ENCODE measurements at places on chromosomes 5 and 9.

DNA sequence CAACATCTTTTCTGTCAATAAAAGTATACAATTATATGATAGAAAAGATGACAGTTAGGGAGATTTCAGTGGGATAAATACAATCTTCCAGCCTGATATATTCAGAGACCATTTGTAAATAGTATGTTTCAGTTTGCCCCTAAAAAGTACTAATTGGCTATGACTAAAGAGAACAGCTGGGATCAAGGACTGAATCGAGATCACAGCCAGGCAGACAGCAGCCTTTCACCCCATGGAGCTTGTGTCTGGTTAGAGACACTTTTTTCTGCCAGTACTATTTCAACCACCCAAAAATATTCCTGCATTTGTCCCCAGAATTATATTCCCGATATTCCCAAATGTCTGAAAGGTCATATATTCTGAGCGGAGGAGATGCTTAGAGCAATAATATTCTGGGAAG, 577.3 kb upstream of the TLE4 start:
- DNase-seq: no peak

- no peak for DNase-seq
Measured at GRCh38 chr9:14298601-14299022, 15.3 kb downstream of the NFIB start.

- no peak for DNase-seq
Measured at GRCh38 chr5:113217619-113218184, 217.1 kb downstream of the TSSK1B start.

- no peak for DNase-seq
Measured at GRCh38 chr5:181063514-181063913, 23.4 kb downstream of the BTNL9 start.

GRCh38 chr9:134823623-134824022, 57.0 kb upstream of the FCN2 start:
- DNase-seq: no peak

DNA sequence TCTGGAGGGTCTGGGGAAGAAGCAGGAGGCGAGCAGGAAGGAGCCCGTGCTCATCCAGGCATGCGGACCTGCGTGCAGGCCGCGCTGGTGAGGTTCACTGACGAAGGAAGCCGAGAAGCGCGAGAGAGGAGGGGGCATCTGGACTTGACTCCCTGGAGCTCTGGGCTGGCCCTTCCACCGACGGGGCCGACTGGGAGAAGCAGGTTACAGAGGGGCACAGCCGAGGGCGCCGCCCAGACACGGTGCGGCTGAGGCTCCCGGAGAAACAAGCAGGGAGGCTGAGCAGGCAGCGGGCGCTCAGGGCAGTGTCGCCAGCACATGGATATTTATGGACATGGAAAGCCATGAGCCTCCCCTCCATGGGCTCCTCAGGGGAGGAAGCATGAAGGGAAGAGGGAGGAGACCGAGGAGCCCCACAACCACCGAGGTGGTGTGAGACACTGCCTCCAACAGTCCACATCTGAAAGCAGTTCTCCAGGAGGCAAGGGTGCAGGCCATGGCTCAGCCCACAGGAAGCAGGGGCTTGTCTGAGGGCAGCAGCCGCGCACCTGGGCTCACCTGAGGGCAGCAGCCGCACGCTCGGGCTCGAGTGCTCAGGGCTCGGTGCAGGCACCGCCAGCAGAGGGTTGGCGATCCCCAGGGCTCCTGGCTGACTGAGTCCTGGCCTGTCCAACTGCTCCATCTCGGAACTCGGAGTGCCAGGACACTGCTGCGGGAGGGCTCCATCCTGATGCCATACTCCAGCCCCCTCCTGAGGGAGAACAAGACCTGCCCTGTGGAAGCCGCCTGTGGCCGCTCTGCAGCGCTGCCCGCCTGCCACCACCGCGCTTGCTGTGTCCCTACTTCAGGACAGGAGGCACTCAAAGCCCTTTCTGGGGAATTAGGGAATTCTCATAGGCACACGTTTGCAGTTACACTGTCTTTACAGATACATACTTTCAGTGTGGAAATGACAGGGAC, 15.7 kb upstream of the INPP5E start:
- no peak for DNase-seq

GRCh38 chr5:92268343-92268742, 885.2 kb upstream of the ARRDC3 start:
- no peak for DNase-seq

DNA sequence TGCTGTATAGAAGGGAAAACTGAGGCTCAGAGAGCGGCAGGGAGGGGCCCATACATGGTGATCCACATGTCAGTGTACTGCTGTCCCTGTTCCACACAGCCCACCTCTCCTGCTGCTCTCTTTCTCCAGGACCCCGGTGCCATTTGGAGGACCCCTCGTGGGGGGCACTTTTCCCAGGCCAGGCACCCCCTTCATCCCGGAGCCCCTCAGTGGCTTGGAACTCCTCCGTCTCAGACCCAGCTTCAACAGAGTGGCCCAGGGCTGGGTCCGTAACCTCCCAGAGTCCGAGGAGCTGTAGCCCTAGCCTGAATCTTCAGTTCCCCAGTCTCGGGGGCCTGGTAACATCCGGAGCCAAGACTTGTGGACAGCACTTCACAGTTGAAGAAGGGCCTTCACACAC, 15.5 kb downstream of the MYOZ3 start:
- DNase-seq: no peak

GRCh38 chr9:108113596-108113995, 624.0 kb upstream of the KLF4 start:
- no peak for DNase-seq

GRCh38 chr5:108788142-108788541, 40.4 kb downstream of the FER start:
- DNase-seq: no peak

- DNase-seq: no peak
Measured at GRCh38 chr5:115374057-115374775, 77.8 kb upstream of the CCDC112 start.

GRCh38 chr5:156835905-156836304, 14.2 kb upstream of the PPP1R2B start:
- DNase-seq: no peak

DNA sequence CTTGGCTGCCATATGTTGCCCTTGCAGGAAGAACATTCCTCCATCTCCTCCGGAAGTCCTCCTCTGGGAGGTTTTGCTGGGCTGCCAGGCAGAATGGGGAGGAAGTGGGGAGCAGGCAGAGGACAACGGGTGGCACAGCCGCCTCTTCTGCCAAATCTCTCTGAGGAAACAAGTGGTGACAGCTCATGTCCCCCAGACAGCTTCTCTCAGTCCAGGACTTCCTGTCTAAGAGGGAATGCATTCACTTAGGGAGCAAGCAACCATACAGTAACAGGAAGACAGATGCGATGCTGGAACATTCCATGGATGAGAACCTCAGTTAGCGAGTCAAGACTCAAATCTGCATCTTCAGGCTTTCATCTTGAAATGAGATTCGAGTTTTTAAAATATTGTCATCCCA, 701.0 kb downstream of the SEMA5A start:
- DNase-seq: no peak

DNA sequence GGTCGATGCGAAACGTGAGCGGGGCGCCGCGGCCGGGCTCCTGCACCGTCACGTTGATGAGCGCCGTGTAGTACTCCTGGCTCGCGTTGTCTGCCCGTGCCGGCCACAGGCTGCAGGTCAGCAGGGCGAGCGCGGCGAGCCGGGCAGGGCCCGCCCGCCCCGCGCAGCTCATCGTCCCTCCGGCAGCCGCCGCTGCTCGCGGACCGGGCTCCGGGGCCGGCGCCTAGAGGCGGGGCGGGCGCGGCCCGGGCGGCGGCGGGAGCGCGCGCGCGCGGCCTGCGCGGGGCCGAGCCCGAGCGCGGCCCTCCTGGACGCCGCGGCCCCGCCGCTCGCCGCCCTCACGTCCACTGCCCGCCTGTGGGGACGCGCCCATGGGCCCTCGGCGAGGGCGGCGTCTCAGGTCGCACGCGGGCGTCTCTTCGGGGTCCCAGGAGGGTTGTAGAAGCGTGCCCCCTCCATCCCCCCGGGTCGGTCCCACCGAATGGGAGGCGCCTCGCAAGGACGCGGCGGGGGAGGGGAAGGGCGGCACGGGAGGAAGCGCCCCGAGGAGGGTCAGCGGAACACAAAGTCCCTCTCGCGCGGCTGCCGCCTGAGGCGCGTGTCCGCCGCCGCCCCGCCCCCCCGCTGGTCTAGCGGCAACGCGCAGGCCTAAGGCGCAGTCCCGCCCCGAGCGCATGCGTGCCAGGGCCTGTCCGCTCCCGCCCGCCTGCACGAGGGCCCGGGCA, at the start of gene RNF130:
RNF130 (minus strand) TSS at position 229 of the 725 bp plus-strand sequence; CDS start at position 172, 57 bp downstream.
- peak; percentile 78 for DNase-seq
